Caco-2 (cell line): ENCODE measurements at places on chromosomes 16 and 17.

DNA sequence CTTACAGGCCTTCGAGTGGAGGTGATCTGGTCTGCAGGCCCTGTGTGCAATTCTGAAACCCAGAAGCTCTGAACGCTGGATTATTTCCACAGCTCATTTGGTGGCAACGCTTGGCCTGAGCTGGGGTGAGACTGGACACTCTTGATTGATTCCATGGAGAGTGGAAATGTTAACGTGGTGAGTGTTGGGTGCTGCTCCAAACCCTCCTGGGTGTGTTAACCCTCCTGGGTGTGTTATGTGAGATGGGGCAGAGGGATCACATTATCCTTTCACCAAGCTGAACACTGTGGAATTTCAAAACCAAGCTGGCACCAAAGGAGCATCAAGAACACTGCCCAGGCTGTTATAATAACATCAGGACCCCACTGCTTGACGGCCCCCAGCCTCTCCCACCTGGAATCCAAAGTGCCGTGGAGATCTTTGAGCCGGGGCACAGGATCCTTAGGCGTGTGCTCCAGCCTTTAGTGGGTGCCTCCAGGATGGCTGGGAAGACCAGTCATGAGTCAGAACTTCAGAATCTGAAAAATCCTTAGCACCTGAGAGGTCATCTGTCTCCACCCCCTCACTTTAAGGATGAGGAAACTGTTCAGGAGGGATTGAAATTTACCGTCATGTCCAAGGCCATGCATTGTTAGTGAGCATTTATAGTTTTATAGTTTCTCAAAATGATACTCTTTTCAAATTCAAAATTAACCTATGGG lies 75.0 kb downstream of the RPTOR start:
- peak; percentile 62 for DNase-seq

DNA sequence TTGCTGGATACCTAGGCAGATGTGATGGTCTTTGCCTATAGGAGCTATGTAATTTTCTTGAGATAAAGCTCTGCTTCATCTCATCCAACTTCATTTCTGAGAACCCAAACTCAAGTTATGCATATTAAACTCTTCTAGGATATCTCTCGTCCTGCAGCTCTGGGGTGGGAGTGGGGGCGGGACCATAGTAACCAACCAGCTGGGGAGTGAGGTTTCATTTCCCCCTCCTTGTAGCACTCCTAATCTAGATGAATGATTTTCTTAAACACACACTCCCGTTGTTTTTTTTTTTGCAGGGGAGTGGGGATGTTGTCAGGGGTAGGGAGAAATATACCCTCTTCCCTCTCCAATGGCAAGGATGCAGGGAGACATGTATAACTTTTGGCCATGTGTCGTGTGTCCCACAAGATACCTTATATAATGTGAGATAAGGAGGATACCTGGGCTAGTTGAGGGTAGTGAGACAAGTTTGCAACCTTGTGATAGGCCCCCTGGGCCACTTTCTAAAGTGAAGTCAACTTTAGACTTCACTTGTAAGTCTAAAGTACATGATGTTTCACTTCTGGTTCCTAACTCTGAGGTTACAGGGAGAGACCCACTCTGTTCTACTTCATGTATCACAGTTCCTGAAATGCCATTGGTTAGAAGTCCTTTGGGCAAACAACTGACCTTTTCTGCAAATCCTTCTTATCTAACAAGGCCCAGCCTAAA lies 10.5 kb upstream of the HEATR6 start:
- DNase-seq = no peak

DNA sequence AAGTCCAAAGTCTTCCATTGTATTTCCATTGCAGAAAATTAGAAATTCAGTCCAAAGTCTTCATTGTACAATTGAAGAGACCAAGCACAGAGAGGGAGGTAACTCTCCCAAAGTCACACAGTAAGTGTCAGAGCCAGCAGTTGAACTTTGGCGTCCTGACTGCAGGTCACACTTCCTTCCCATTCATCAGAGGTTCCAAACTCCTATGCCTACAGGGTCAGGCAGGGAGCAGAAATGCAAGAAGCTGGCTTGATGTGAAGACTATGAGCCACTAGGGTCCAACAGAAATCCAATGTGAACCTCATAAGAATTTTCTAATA lies 44.7 kb upstream of the GRIN2A start:
- no peak for DNase-seq

- peak; percentile 46 for DNase-seq
These were observed 586 bp downstream of the MEAK7 start for GRCh38 chr16:84503751-84504395.

- DNase-seq = no peak
These were observed 73.4 kb downstream of the MRM3 start for GRCh38 chr17:855569-855968.

DNA sequence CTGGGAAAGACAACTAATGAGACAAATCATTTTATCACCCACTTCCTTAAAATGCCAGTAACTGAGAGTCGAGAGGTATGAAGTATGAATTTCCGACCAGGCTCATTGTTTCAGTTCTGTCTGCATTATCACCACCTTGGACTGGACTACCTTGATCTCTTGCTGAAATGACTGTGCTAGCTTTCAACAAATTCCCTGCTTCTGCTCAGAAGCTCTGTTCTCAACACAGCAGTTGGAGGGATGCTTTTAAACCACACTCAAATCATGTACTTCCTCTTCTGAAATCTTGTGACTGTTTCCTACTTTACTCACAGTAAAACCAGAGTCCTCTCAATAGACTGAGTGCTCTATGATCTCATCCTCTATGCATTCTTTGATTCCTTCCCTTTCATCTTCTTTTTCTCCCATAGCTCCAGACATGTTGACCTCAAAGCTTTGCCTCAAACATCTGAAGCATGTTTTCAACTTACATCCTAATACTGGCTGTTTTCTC lies 195.8 kb downstream of the KCNJ2 start:
- DNase-seq = no peak

- DNase-seq = no peak
These were observed 7.7 kb downstream of the CORO6 start for GRCh38 chr17:29615048-29615385.

DNA sequence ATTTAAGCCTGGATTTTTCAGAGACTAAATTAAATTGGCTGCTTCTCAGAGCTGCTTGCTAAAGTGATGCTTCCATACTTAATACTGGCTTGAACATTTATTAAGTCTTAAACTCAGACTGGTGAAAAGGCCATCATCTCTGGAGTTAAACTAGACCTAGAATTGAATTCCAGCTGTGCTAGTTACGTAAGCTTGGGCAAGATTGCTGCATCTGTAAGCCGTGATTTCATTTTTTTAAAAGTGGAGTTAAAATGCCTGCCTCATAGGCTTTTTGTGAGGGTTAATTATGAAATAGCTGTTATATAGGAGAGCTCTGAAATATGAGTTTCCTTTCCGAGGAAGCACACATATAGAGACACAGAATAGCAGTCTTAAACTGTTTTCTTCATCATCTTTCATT lies 84.7 kb downstream of the VAT1L start:
- DNase-seq = no peak

DNA sequence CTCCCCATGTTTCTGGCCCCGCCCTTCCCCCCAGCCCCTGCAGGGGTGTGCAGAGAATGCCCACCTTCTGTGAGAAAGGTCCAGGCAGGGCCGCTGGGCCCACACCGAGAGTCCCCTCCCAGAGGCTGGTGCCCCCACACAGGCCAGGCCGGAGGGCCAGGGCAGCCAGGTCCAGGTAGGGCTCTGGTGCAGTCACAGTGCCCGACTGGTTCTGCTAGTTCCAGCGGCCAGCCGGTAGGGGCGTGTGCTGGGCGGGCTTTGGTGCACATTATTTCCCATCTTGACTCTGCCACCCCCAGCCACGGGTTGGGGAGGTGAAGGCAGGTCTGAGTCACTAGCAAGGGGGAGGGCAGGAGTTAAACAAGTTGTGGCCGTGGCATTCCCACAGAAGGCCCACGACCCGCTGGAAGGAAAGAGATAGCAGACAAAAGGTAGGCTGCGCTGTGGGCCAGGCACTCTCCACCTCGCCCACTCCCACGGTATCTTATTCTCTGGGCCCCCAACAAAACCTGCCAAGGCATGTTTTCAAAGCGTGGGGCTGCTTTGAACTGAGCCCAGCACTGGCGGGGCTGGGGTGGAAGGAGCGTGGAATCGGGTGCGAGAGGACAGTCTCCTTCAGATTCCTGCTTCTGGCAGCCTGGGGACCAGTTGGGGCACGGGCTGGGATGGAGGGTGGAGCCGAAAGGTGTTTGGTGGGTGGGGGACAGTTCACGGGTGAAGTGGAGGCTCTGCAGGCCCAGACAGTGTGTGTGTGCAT lies 1.9 kb downstream of the EPN3 start:
- peak; percentile 68 for DNase-seq
